ENCODE measurements at places on chromosomes 4 and X.

- no peak for DNase-seq
Observed at GRCh38 chrX:111646515-111646914, 34.5 kb upstream of the ALG13 start.

DNA sequence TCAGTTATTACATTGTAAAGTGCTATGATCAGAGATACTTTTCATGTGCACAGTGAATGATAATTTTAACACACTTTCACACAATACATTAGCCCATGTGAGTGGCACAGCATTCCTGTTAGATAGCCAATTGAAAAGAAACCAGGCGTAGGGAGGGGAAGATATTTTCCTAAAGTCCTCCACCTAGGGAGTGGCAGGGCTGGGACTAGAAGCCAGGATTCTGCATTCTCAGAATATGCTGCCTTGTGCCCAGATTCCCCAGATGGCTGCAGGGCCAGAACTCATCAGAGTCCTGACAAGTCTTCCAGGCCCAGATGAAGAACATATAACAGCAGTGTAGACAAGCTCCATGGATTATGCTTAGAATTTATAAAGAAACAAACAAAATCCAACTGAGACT is 350.2 kb downstream of the AFF2 start:
- DNase-seq, result no peak

GRCh38 chr4:153655002-153655541 is 29.0 kb upstream of the TLR2 start:
- DNase-seq, result no peak

DNA sequence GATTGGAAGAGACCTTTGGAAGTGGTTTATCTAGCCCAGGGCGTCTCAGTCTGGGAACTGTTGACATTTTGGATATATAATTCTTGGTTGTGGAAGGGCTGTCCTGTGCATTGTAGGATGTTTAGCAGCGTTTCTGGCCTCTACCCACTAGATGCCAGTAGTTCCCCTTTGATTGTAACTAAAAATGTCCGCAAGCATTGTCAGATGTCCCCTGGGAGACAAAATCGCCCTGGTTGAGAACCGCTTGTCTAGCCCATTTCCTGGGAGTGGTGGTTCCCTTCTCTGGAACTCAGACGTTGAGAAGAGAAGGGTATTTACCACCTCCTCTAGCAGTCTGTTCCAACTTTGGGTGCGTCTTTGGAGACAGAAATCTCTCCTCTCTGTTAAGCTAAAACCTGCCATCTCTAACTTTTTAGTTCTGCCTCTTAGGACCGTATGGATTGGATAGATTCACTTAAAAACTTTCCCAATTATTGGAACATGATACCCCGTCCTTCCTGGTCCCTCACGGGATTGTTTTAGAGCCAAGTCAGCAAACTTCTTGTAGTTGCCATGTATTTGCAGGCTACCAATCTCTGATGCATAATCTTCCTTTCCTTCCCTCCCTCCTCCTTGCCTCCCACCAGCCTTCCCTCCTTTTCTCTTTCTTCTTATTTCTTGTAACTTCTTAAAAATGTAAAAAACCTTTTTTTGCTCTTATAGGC is 13.9 kb downstream of the TMEM165 start:
- DNase-seq, result no peak

GRCh38 chrX:34521563-34521962 is 135.5 kb downstream of the TMEM47 start:
- no peak for DNase-seq

- DNase-seq, result no peak
Observed at GRCh38 chrX:156003486-156004185, 6.1 kb downstream of the IL9R start.

GRCh38 chr4:6322761-6323566 is 53.3 kb downstream of the WFS1 start:
- no peak for DNase-seq

DNA sequence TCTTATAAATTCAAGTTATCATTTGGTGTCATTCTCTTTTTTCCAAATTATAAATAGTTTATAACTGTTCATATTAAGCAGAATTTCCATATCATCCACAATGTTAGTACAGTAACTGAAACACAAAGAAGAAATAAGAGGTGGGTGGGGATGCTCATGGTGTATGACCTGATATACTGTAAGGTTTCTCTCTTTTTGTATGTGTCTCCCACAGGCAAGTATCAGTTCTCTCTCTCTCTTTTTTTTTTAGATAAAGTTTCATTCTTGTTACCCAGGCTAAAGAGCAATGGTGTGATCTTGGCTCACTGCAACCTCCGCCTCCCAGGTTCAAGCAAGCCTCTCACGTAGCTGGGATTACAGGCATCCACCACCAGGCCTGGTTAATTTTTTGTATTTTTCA is 43.7 kb upstream of the UGT2A3 start:
- no peak for DNase-seq

DNA sequence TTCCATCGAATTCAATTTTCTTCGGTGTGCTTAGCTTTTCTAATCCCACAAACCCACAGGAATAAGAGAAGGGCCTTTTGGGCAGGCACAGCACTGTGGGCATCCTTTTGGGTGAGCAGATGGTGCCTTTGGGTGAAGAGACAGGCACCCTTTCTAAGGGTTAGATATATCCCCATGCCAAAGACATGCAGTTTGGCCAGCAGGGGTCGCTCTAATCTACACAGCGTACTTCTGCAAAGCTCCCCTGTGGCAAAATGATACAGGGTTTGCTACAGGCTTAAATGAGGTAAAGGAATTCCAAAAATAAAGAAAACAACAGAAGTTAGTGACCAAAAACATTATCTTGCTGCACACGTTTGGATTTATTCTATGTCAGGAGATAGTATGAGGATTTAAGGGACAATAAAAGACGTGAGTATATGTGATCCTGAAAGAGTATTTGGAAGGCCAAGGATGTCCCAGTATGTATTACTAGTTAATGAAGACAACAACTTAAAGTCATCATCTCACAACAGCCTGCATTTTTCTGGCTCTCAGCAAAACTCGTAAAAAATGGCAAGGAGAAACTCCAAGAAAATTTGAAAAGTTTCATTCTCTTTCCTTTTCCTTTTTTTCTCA is 49.5 kb downstream of the PHEX start:
- peak; percentile 14 for DNase-seq

DNA sequence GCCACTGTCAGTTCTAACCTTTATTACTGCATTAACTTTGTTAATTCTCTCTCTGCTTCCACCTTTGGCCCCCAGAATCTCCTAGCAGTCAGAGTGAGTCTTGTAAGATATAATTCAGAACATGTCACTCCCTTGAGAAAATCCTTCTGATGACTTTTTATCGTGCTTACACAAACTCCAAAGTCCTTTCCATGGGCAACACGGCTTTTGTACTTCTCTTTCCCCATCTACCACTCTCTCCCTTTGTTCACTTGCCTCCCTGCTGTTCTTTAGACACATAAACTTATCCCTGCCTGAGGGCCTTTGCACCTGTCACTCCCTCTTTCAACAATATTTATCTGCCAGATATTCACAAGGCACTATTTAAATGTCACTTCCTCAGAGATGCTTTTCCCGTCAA is 64.8 kb downstream of the MAOB start:
- no peak for DNase-seq

GRCh38 chrX:47361538-47362511 is 8.6 kb upstream of the ZNF157 start:
- no peak for DNase-seq

GRCh38 chr4:16270454-16271328 is 44.4 kb upstream of the TAPT1 start:
- no peak for DNase-seq

GRCh38 chr4:71240094-71240493 is 98.7 kb upstream of the SLC4A4 start:
- no peak for DNase-seq

DNA sequence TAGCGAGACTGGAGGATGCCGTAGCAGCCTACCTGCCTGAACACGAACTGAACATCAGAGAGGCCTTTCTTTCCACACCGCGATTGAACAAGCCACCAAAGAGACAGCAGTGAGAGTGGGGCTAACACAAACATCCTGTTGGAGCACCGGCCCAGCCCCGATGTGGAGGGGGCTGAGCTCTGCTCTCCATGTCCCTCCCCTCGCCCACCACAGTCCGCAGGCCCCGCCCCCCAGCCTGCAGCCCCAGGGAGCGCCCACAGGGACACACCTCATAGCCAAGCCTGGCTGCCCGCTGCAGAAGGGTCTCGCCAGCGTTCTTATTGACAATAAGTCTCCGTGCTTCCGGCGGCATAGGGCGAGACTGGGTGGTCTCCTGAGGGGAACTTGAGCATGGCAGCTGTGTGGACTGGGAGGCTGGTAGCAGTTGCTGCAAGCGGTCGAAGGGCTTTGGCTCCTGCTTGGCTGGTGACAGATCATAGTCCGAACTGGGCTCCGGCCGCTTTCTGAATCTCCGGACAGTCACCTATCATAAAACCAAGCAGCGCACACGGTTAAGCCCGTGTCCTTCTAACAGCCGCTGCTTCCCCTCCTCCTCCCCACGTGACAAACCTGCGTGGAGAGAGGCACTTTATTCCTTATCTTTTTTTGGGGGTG is 35.8 kb downstream of the BCOR start:
- no peak for DNase-seq

DNA sequence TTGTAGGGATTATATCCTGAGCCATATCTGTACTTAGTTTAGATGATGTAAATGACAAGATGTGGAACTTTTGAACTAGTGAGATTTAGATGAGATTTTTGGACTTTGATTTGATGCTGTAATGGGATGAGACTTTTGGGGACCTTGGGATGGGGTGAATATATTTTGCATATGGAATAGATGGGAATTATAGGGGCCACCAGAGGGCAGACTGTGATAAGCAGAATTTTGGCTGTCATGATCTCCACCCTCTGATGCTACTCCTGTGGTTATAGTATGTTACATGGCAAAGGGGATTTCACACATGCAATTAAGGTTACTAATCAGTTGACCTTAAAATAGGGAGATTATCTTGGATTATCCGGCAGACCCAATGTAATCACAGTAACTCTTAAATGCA is 214.0 kb upstream of the NHS start:
- no peak for DNase-seq

- DNase-seq, result no peak
Observed at GRCh38 chr4:124803641-124804040, 91.1 kb upstream of the ANKRD50 start.

DNA sequence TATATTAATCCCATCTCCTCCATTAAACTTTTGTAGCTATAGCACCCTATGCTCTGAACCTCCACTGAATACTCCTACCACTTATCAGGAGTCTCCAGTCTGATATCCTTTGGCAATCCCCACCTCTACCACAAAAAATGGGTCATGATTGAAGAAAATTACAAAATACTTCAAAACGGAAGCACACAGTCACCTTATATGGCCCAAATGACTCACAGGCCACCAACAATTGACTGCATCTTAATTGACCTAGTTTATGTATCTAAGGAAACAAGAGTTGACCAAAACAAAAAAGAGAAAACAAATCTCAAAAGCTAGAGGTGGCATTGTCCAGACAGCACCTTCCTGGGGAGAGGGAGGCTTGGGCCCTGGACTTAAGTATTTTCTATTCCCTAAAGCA is 120.0 kb upstream of the DIAPH2 start:
- no peak for DNase-seq

DNA sequence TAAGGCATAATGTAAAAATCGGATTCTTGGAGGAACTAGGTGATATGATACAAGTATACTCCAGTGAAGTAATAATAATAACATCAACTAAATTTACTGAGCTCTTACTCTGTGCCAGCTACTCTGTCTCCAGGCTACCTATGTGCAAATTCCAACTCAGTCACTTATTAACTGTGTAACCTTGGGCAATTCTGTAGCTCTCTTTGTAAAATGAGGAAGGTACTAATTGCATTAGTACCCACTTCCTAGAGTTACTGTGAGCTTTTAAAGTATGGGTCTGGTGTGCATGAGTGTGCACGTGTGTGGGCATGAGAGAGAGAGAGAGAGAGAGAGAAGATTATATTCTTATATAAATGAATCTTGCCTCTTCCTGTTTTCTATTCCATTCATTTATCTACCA is 169.9 kb downstream of the KCNIP4 start:
- DNase-seq, result no peak

GRCh38 chr4:163806653-163807052 is 312.2 kb downstream of the TMA16 start:
- DNase-seq, result no peak

- DNase-seq, result no peak
Observed at GRCh38 chr4:74181219-74181618, 23.3 kb downstream of the MTHFD2L start.

GRCh38 chr4:39637586-39638353 is 895 bp downstream of the SMIM14 start:
- DNase-seq, result no peak

GRCh38 chr4:153227469-153228075 is 23.3 kb downstream of the TRIM2 start:
- DNase-seq, result no peak

- DNase-seq, result no peak
Observed at GRCh38 chr4:7625071-7625470, 190.3 kb upstream of the PSAPL1 start.

DNA sequence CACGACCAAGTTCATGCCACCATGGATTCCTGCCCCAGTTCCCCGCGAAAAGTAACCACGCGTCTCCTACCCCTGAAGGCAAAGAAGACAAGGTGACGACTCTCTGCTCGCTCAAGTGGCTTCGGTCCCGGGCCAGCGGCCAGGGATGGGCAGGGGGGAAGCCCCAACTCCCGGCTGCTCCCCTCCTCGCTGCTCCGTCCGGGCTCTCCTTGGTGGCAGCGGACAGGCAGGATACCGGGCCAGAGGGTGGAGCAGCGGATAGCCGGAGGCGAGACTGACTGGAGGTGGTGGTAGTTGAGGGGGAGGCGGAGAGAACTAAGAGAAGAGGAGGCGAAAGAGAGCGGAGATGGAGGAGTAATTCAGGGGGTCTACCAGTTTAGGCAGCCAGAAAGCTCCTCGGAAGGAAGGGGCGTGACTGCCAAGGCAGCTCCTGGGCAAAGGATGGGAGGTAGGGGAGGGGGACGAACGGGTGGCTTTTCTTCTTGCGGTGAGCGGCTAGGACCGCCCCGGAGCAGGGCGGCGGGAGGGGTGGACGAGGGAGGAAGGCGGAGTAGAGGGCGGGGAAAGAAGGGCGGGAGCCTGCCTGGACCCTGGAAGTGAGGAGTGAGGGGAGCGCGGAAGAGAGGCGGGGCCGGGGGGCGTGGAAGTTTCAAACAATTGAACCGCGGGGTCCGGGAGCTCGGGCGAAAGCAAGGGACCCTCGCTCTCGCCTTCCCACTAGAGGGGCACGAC is at the start of gene AMOT:
Gene AMOT (minus strand): TSS at position 450 of the 732 bp plus-strand sequence. CDS start 17,705 bp downstream, outside the sequence.
- peak; percentile 31 for DNase-seq

DNA sequence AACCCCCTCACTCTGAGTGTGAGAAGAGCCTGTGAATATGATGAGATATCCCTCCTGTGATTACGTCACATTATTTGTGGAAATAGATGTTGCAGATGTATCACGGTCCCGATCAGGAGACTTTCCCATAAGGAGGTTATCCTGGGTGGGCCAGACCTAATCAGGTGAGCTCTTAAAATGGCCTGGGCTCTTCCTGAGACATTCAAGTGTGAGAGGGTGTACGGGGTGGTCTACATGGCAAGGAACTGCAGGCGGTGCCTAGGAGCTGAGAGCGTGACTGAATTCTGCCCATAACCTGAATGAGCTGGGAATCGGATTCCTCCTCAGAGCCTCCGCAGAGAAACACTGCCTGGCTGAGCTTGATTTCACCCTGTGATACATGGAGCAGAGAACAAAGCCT is 12.9 kb upstream of the CENPVL1 start:
- no peak for DNase-seq

GRCh38 chrX:3651277-3651676 is 62.2 kb downstream of the PRKX start:
- DNase-seq, result no peak

- DNase-seq, result no peak
Observed at GRCh38 chr4:156677131-156677531, 294.5 kb downstream of the PDGFC start.

GRCh38 chr4:40225497-40225896 is 28.7 kb downstream of the RHOH start:
- no peak for DNase-seq
